ENCODE measurements at places on chromosomes 7 and 10. TPM values are rescaled to one million over a fixed set of nuclear protein-coding genes. Genes with fewer than 3 reads are reported as not detected.
A peak's percentile ranks its signal among the peaks of the same experiment; 100 is the strongest.

DNA sequence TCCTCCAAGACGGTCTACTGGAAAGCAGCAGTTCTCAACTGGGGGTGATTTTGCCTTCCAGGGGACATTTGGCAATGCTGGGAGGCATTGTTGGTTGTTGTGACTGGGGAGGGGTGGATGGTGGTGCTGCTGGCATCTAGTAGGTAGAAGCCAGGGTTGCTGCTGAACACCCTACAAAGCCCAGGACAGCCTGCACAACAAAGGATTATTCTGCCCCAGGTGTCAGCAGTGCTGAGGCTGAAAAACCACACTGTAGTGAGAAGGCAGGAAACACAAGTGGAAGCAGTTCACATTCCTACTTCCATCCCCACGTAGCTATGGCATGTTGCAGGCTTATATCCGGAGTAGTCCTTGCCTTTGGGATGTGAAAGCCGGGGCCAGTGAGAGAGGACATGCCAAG lies 86.9 kb downstream of the AOAH start:
- no peak for DNase-seq

GRCh38 chr7:1659696-1660095 lies 10.4 kb upstream of the ELFN1 start:
- DNase-seq = no peak

DNA sequence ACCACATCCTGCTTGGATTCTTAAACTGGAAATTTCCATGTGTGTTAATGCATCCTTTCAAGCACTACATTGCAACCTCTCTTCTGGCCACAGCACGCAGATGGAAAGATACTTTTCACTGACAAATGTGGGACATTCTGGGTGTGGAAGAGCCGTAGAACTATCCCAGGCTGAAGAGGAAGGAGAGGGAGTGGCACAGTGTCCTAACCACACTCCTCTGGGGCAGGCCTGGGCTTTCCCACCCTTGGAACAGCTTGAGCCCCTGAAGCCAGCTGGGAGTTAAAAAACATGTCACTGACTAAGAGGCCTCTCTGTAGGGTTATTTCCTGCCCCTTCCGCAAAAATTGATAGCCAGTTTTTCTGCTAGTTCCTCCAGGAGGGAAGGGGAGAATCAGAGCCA lies 34.0 kb upstream of the DNMBP start:
- DNase-seq = no peak

DNA sequence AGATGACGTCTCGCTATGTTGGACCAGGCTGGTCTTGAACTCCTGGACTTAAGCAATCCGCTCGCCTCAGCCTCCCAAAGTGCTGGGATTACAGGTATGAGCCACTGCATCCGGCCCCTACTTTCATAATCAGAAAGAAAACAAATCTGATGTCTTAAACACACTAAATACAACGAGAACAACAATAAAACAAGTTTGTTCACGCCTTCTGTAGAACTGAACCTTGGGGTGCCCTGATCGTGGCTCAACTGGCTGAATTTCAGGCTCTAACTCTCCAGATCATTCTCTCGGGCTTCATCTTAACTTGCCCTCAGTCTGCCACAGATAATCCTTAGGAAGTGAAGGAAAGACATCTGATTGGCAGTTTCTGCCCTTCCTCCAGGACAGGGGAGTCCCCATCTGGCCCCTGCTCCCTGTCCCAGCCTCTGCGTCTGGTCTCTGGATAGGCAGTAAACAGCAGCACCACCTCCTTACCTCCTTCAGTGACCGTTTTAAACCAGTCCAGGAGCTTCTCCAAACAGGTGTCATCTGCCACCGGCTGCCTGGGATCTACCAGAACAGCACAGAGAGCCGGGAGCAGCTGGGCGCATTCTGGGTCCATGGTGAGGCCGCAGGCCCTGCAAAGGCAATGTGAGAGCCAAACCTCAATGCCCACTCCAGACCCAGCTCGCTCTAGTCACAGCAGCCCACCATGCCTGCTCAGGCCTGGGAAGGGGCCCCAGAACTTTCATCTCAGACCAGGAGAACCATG lies 1.3 kb downstream of the BRAT1 start:
- DNase-seq = no peak

DNA sequence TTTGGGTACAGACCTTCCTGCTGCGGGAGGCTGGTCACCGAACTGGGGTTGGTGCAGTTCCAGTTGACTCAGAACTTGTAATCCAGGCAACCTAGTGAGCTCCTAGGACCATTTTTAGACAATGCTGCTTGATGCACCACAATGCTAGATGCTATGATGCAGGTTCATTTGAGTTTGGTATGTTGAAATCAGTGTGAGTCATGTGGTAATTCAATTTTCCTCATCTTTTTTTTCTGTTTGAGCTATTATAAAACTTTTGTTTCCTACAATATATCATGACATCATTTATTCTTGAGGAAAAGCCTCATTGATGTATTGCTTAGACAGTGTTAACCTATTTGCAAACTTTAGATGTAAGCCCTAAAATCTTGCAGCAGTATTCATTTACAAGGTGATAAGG lies 40.9 kb upstream of the MTPN start:
- no peak for DNase-seq

DNA sequence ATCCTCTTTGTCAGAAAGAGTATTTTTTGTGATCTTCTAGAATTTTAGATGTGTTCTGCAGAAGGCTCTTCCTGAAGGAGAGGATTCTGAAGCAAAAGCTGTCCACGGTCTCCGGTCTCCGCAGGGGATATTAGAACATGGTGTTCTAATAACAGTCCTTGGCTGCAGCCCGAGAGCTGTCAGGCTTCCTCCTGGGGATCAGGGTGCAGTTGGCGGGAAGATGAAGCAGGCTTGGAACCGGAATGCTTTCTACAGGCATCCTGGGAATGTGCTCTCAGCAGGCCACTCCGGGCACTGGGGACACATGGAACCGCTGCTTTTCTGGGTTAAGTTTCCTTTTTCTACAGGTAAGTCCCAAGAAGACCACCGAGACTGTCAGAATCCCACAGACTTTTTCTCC lies 118.6 kb upstream of the PARD3 start:
- DNase-seq = peak; percentile 12

The AKR1C8 gene
- total RNA-seq = 0.45 TPM

GRCh38 chr10:77741746-77742145 lies 104.1 kb upstream of the KCNMA1 start:
- no peak for DNase-seq

DNA sequence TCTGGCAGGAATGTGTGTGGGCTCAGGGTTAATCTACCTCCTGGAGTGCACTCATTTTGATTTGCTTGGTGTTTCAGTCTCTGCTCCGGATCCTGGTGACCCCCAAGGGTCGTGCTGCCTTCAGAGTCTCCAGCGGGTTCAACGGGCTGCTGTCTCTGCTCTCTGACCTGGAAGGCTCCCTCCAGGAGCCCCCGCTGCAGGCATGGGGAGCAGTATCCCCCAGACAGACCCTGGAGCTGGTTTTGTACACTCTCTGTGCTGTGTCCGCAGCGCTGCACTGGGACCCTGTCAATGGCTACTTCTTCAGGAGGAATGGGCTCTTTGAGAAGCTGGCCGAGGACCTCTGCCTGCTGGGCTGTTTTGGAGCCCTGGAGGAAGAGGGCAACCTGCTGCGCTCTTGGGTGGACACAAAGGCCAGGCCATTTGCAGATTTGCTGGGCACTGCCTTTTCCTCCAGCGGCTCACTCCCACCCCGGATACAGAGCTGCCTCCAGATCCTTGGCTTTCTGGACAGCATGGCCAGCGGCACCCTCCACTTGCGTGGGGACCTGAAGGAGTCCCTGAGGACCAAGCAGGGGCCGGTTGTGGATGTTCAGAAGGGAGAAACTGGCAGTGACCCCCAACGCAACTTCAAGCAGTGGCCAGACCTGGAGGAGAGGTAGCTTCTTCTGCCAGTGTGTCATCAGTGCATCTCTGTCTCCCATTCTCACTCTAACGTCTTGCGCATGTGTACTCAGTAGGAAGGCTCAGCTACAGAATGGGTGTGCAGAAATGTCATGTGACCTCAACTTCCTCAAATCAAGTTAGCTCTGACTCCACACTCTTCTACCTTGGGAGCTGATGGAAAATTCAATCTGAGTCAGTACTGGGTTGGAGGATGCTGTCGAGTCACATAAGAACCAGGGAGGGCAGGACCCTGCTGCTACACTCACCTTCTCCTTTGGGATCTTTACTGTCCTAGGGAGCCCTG lies 58.5 kb downstream of the WDFY4 start:
- no peak for DNase-seq

- no peak for DNase-seq
Observed at GRCh38 chr7:151060416-151061212, 1.2 kb downstream of the SLC4A2 start.

DNA sequence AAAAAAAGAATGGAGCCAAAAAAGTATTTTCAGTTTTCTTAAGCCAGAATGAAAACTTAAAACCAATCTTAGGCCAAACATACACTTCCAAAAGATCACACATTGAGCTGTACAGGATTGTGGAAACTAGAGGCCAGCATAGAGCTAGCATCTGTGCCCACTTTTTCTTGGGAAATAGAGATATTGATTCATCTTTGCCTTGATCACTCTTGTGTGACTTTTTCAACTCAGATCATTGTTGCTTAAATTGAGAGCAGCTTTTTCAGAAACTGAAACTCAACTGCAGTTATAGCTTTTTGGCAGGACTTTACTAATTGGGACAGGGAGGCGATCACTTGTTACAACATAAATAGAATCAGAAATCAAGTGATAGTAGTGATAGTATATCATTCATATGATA lies 132.2 kb downstream of the PRKG1 start:
- no peak for DNase-seq

DNA sequence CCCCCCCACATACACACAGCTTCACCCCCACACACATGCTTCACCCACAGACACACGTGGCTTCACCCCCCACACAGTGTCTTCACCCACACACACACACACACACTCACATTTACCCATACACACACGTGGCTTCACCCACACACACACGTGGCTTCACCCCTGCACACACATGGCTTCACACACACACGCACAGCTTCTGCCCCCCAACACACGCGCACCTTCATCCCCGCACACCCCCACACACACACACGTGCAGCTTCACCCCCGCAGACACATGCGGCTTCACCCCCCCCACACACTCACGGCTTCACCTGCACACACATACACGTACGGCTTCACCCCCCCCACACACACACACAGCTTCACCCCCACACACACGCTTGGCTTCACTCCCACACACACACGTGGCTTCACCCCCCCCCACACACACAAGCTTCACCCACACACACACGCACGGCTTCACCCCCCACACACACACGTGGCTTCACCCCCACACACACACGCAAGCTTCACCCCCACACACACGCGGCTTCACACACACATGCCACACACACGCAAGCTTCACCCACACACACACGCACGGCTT lies 82.4 kb downstream of the NKX6-2 start:
- no peak for DNase-seq

- no peak for DNase-seq
Observed at GRCh38 chr7:74516214-74516613, 62.5 kb downstream of the GTF2IRD1 start.

GRCh38 chr10:126597211-126597610 lies 73.3 kb downstream of the C10orf90 start:
- no peak for DNase-seq

- DNase-seq = no peak
Observed at GRCh38 chr7:140774371-140774770, 77.9 kb downstream of the NDUFB2 start.

DNA sequence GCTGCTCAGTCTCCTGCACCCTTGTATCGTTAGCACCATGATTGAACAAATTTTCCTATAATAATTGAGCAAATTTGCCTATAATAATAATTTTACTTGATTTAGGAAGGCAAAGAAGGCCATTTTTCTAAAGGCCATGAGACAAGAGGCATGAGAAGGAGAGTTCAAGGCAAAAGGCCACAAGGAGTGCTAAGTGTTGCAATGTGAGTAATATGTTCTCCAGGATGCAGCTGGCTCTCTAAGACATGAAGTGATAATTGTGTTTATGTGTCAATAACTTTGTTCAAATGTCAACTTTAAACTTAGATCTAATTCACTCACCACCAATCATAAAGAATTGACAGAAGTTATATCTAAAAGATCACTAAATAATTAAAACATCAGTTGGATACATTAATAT lies 53.8 kb downstream of the SGCE start:
- no peak for DNase-seq

The RARRES2 gene
- total RNA-seq = 4.1 TPM

- no peak for DNase-seq
Observed at GRCh38 chr10:15345450-15345849, 25.6 kb downstream of the FAM171A1 start.

The GARIN1A gene
- total RNA-seq = 1.9 TPM

The RBM20 gene
- total RNA-seq = 0.91 TPM

DNA sequence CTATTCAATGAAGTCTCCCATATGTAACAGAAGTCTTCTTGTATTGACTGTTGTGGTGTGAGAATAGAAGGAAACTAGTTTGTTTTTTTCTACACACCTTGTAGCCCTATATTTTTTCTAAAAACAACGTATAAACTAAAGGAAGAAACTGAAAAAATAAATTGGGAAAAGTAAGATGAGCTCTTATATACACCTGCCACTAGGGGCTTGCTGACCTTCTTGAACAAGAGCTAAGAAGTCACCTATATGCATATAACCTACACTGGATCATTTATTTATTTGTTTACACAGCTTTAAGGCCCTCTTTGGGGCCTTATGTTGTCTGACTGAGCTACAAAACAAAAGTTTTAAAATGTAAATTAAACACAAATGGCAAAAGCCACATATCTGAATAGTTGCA lies 383.0 kb downstream of the HPSE2 start:
- no peak for DNase-seq

The CFAP69 gene
- total RNA-seq = 16.8 TPM

- no peak for DNase-seq
Observed at GRCh38 chr7:108384716-108385483, 71.3 kb downstream of the NRCAM start.

The NFE2L3 gene
- total RNA-seq = 11.7 TPM

The CDC14C gene
- total RNA-seq = not detected

The GSDME gene
- 31.3 TPM for total RNA-seq

The NUTM2A gene
- 1.7 TPM for total RNA-seq

DNA sequence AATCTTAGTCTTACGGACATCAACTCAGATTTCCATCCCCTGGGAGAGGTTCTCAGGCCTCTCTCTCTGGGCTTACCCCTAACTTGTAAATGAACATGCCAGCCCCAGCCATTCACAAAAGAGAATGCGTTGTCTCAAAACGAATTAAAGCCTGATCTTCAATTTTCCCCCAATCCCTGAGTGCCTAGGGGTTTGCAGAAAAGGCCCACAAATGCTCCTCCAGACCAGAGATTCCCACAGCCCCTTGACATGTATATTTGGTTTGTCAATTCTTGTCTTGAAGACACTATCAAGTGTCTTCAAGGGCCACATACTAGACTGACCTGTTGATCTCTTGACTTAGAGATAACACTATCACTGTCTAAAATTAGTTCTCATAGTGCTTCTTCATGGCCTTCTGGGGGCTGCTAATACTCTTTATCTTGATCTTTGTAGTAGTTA lies 11.9 kb upstream of the HOXA13 start:
- DNase-seq = no peak

GRCh38 chr10:16439295-16439694 lies 2.5 kb downstream of the PTER start:
- DNase-seq = no peak

GRCh38 chr10:24428410-24428782 lies 219.5 kb downstream of the KIAA1217 start:
- no peak for DNase-seq

The CALHM3 gene
- total RNA-seq = not detected

The HOXA2 gene
- not detected for total RNA-seq

GRCh38 chr10:24884793-24885192 lies 67.6 kb downstream of the PRTFDC1 start:
- DNase-seq = no peak

- DNase-seq = no peak
Observed at GRCh38 chr7:14124716-14125115, 135.2 kb upstream of the ETV1 start.

The TUBAL3 gene
- 0.27 TPM for total RNA-seq
